ENCODE measurements at places on chromosomes 2 and 18.

DNA sequence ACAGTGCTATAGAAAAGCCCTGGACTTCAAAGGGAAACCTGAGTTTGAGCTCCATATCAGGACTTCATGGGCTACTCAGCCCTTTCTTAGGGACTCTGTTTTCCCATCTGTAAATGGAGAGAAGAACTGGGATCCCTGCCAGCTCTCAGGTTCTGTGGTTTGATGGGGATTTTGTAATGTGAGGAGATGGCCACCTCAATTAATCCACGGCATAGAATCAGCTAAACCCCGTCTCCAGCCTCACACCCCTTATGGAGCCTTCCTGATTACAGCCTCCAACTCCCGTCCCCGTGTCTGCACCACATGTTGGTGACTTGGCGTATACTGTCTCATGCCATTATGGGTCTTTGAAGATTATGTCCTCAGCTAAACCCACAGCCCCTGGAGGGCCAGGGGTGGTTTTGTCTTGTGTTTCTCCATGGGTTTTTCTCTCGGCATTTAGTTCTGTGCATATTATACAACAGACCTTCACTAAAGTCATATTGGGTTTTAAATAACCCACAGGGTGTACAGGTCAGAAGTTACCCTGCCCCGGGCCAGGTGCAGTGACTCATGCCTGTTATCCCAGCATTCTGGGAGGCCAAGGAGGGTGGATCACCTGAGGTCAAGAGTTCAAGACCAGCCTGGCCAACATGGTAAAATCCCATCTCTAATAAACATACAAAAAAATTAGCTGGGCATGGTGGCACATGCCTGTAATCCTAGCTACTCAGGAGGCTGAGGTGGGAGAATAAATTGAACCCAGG lies 63.8 kb upstream of the PPP1CB start:
- no peak for DNase-seq

- no peak for DNase-seq
These were observed 83.2 kb downstream of the DDX1 start for GRCh38 chr2:15674637-15675455.

DNA sequence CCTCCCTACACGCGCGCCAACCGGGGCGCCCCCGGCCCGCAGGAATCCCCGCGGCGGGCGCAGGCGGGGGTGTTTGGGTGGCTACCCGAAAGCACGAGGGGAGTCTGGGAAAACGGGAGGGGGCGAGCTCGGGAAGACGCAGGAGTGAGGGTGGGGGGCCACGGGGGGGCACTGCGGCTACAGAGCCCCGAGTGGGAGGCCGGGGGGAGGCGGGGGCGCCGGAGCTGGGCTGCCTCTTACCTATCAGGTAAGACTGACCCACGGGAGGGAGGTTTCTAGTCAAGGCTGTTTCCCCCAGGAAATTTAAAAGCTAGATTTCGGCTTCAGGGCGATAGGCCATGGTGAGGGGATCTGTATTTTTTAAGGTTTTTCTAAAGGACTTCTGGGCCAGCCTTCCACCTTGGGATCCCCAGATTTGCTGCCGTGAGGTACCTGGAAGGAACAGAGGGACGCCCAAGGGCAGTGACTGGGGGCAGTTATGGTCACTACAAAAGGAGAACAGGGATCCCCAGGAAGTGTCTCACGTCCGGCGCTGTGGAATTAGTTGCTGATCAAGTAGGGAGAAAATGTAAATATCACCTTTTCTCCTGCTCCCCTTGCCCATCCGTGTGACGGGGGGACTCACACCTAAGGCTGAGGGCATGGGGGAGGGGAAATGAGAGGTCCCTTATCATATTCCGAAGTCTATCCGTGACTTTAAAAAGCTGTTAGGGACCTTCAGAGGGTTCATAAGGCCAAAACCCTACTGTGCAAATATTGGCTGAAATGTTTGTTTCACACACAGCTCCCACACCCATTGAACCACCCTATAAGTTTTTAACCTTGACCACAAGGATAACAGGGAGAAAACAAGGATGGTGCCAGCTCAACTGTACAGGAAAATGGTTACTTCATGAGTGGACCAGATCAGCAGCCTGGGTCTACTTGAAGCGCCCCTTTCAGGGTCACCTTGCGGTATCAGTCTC lies 638 bp upstream of the IRS1 start:
- no peak for DNase-seq

GRCh38 chr2:170869036-170869435 lies 52.3 kb downstream of the GAD1 start:
- DNase-seq = no peak

GRCh38 chr2:75287624-75288316 lies 88.5 kb upstream of the TACR1 start:
- DNase-seq = peak; percentile 12

- DNase-seq = peak; percentile 82
These were observed 913 bp upstream of the TRABD2A start for GRCh38 chr2:84881581-84882413.

DNA sequence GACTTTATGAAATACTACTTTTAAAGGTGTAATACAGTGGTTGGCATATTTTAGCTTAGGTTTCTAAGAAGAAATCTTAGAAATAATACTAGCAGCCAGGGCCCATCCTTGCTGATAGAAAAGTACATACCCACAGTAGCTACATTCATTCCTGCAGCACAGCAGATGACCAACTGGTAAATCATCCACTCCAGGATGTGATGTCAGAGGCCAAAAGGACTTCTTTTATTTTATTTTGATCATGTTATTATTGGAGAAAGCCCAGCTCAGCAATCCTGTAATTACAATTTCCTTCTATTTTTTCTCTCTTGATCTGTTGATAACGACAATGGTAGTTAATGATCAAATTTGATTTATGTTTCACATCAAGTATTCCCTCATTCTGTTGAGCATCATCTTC lies 18.0 kb upstream of the TTN start:
- DNase-seq = no peak

GRCh38 chr2:236239276-236240065 lies 24.7 kb downstream of the ASB18 start:
- DNase-seq = no peak

DNA sequence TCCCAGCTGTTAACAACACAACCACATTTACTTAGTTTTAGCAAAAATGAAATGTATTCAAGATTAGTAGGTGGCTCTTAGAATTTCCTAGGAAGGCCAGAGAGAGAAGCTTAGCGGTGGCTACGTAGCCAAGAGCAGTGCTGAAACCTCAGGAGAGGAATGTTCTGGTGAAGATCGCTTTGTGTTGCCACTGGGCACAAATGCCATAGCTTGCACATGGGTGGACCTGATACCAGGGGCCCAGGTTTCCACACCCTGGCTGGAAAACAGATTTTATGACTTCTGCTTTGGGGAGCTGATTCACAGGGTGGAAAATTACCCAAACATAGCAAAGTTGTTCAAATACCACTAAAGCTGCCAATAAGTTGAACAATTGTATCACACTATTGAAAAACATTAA lies 43.4 kb downstream of the THUMPD2 start:
- DNase-seq = no peak

- no peak for DNase-seq
These were observed 67.1 kb downstream of the MALT1 start for GRCh38 chr18:58738322-58738721.

DNA sequence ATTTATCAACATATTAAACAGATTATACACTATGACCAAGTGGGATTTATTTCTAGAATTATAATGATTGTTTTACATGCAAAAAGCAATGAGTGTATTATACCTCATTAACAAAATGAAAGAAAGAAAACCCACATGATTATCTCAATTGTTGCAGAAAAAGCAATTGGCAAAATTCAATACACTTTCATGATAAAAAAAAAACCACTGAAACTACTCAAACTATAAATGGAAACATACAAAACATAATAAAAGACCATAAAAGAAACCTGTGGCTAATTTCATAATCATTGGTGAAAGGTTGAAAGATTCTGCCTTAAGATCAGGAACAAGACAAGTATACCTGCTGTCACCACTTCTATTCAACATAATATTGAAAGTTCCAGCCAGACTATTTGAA lies 325.9 kb downstream of the AKAIN1 start:
- DNase-seq = no peak

DNA sequence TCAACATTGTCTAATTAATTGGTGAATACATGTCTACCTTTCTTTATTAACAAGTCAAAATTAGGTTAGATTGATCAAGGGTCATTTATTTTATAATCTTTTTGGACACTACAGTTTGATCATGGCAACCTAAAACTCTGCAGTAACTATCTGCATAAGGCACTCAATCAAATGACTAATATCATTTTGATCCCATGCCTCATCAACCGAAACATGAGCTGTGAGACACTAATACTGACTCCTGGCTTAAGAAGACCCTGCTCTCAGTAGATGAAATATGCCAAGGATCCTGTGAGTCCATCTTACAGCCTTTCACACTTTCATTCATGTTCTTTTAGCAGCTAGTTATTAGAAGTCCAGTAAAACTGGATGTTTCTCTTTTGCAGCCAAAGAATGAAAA lies 169.4 kb upstream of the CAVIN2 start:
- DNase-seq = no peak

DNA sequence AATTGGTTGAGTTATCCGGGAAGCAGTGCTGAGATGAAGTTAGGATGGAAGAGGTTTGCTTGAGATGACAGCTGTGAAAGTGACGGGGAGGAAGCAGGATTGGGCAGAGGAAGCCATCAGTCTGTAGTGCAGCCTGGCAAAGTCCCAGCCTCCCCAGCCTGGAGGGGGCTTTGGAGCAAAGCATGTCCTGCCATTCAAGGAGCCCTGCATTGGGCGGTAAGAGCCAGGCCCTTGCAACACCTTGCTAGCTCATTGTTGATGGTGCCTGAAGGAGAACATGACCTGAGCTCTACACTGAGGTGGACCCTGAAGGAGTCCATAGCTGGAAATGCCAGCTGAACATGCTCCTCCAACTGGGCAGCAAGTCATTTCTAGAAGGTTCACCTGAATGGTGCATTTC lies 228.9 kb downstream of the ACKR3 start:
- DNase-seq = no peak

- DNase-seq = no peak
These were observed 3.8 kb upstream of the SESTD1 start for GRCh38 chr2:179268277-179268925.

GRCh38 chr2:169662744-169663143 lies 31.5 kb downstream of the CFAP210 start:
- DNase-seq = no peak

DNA sequence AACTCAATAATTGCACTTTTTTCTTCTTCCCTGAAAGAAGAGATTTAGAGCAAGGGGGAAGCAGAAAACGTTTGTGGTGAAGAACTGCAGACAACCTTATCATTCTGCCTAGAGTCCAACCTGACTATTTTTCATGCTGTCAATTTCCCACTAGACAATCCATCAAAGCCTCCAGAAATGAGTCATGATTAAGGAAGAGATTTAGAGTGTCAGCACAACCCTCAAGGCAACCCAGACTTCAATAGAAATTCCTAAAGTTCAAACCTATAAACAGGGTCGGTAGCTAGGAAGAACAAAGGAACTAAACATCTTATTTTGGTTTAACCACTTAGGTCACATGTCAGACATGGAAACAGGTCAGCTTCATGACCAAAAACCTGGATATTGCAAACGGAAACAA lies 86.9 kb downstream of the SLC25A12 start:
- peak; percentile 15 for DNase-seq

DNA sequence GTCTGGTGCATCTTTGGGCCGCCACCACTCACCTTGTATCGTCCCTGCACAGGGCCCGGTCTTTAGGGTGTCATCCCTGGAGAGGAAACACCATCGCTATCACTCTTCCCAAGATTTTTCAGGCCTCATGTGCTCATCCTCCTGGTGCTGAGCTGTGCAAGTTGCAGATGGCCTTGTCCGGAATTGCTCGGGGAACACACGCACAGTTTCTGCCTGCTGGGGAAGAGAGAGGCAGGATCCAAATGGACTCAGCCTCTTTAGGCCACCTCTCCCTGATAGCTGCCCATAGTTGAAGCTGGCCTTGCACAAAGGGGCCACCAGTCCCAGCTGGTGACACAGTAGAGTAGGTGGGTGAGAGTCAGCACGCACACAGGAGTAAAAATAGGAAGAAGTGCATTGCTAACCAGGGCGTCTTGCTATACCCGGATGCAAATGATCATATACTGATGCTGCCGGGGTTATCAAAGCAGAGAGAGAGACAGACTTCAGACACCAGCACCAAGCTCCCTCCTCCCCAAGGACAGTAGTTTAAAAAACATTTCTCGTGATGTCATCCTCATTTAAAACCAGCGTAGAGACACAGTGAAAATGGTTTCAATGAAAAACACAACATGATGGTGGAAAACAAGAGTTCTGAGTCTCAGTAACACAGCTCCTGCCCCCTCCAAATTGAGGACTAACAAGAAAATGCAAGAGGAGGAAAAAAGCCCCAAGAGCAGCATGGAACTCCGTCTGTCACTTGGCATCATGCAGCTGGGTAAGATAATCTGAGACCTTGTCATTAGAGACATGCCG lies 147.5 kb upstream of the NCK2 start:
- no peak for DNase-seq

DNA sequence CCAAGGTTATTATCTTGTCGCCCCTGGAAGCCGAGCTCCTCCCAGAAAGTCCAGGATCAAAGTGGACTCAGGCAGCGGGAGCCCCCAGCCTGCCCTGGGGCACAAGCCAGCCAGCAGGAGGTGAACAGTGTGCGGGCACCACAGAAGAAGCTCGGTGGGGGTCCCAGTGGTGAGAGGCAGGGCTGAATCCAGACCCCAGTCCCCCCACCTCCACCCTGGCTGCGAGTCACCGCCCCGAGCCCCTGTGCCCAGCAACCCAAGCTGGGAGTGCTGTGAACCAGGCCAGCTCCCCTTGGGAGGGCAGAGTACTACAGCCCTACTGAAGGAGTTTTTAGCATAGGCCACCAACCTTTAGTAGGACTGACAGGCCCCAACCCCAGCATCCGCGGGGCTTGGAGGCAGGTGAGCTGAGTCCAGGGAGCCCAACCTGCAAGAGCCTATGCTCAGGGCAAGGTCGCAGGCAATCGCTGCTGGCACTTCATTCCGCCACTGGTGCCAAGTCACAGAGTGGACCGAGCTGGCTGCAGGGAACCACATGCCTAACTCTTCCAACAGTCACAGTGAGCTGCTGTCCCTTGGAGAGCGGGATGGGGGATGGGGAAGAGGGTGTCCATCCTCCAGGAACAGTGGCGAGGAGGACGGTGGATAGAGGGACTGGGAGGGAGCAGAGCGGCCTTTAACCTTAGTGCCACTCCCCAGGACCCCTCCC lies 3.0 kb downstream of the PIEZO2 start:
- no peak for DNase-seq

DNA sequence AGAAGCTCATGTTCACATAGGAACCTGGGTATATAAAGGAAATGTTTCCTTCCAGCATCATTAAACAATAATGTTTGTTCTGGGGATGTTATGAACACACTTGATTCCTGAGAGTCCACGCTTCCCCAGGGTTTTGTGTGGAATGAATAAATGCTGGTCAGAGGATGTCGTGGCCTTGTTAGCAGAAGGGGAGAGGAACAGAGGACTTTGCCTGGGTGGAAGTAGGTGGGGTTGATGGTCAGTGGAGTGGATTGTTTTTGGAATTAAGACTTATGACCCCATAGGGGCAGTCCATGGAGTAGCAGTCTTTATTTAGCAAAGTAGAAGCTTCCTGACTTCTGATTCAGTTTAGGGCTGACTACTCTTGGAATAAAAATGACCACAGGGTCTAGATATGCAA lies 139.6 kb downstream of the MYO1B start:
- DNase-seq = peak; percentile 50

GRCh38 chr2:233999182-233999581 lies 51.3 kb upstream of the SPP2 start:
- DNase-seq = no peak

- no peak for DNase-seq
These were observed 144.7 kb downstream of the FAM210A start for GRCh38 chr18:13581496-13582177.

GRCh38 chr2:198546122-198546521 lies 741.7 kb downstream of the PLCL1 start:
- DNase-seq = peak; percentile 3

- DNase-seq = peak; percentile 90
These were observed at the start of gene APCDD1 for GRCh38 chr18:10453806-10454680. Gene APCDD1, plus strand, starts transcription at chr18:10454635. Its CDS starts 347 bp downstream, at chr18:10454982.
